ENCODE measurements at places on chromosomes 5 and 9.
A peak's percentile ranks its signal among the peaks of the same experiment; 100 is the strongest.

- DNase-seq = no peak
Observed at GRCh38 chr5:83368835-83369234, 102.7 kb upstream of the VCAN start.

DNA sequence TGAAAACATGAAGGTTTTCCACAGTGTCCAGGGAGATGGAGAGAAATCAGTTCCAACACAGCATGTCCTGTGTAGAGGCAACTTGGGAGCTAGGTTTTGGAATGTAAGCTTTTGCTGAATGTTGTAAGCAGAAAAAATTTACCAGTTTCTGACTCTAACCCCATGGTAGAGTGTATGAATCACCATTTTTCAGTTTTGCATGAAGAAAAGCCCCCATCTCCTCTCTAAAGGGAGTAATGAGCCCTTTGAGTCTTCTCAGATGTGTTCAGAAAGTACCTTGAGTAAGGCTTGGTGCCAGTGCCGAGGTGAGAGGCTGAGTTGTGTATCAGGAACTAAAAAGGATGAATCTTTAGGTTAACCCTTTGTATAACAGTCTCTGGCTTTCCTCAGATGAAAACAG is 96.2 kb downstream of the ADRB2 start:
- DNase-seq = no peak

- DNase-seq = no peak
Observed at GRCh38 chr9:71937898-71938297, 26.5 kb downstream of the C9orf85 start.

DNA sequence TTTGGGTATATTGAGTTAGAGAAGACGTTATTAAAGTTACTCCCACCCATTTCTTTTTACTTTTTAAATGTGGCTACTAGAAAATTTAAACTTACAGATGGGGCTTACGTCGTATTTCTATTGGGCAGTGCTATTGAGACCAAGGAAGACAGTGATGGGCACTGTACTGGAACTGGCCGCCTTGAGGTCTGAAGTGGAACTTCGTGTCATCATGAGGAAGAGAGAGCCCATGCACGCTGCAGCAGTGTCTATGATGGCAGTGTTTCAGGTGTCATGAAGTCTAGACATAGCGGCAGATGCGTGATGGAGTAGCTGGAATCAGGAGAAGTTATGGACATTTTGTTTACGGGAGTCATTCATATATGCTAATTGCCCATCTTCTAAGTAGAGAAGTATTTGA is 143.7 kb downstream of the LRRC70 start:
- no peak for DNase-seq

DNA sequence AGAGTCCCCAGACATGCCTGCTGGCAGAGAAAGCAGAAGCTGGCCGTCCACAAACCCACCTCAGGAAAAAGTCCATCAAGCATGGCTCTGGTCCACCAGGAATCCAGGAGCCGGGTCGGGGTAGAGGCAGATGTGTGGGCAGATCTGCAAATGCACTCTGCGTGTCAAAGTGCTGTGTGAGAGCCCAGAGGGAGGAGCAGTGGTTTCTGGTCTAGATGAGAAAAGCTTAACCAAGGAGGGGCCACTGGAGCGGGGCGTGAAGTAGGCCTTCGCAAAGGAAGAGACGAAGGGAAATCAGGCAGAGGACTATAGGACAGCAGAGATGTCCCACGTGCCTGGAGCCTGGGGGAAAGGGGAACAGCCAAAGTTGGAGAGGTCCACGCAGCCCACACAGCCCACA is 40.0 kb downstream of the TTLL11 start:
- no peak for DNase-seq

- DNase-seq = no peak
Observed at GRCh38 chr9:12955510-12956163, 180.8 kb downstream of the LURAP1L start.

DNA sequence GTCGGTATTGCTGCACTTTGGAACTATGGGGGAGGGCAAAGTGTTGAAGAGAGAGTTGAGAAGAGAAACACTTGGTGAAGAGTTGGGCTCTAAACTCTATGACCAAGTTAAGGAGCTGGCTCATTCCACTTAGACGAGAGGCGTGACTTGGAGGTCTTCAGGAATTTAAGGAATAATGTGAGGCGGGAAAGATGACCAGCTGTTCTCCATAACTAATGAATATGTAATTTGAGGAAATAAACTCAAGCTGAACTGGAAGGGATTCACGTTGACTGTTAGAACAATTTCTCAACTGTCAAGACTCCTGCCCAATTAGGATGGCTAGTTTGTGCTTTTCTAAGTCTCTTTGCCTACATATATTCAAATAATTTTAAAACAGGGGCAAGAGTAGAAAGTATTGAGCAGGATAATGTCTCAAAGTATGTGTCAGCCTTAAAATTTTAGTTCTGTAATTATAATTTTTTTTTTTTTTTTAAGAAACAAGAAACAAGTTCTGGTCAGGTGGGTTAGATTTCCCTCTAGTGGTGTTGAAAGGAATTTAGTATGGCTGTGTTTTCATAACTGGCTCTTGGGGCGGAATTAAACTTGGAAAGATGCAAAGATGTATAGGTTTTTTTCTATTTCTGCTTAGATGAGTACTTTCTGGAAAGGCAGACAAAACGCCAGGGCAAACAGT is 33.4 kb downstream of the TMEM252 start:
- peak; percentile 28 for DNase-seq

DNA sequence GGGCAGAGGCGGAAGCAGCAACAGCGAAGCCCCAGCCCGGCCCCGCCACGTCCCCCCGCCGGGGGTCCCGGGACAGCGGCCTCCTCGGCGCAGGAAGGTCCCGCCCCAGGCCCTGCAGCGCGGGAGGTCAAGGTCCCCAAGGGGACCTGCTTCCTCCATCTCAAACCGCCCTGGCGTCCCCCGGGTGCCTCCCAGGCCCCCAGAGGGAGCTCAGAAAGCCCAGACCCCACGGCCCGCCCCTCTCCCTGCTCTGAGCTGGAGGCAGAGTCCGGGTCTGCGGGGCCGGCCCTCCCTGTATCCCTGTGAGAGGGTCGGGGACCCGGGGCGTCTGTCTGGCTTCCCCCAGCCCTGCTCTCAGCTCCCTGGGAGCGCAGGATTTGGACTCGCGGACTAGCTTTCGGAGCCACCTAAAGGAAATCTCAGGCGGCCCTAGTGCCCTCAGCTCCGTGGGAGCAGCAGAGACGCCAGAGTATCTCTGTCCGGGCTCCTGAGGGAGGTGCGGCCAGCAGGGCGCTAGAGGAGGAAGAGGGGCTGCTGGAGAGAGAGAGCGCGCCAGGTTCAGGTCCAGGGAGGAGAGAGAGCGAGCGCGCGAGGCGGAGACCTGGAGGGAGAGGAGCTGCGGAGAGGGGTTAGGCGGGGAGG is 30.7 kb downstream of the EXOC3 start:
- peak; percentile 35 for DNase-seq

- no peak for DNase-seq
Observed at GRCh38 chr5:159175547-159175946, 33.8 kb downstream of the RNF145 start.
